ENCODE measurements at places on chromosomes 4 and X.

- no peak for DNase-seq
Observed at GRCh38 chrX:13102636-13103035, 58.2 kb upstream of the FAM9C start.

DNA sequence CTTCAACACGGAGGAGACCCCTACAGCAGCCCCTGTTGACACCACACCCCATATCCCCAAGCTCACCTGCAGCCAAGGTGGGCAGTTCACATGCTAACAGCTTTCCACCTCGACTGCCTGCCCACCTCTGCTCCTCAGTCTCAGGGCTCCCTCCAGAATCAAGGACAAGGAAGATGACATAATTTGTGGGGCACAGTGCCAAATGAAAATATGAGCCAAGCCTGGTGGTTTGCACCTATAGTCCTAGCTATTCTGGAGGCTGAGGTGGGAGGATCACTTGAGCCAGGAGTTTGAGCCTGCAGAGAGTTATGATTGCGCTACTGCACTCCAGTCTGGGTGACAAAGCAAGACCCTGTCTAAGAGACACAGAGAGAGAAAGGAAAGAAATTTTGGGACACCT, 516.3 kb downstream of the BCOR start:
- DNase-seq, result no peak

DNA sequence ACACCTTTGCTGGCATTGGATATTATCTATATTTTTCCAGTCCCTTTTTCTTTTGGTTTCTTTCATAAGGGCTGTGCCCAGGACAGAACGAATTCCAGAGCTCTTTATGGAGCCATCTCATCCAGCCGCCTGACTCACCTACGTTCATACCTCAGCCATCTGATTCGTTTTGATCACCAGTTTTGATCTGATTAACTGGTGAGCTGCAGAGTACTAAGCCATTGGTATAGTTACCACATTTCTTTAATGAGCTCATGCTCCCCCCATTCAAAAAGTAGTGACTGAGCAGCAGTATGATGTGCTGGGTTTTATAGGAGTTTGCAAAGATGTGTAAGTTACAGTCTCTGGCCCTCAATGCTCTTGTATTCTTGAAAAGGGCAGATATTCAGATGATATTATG, 43.0 kb upstream of the CDKN2AIP start:
- DNase-seq, result no peak

- no peak for DNase-seq
Observed at GRCh38 chrX:119489212-119490074, 21.2 kb downstream of the SLC25A5 start.
